ENCODE measurements at places on chromosomes 11 and 22.

- no peak for DNase-seq
These were observed at the start of gene TMEM45B for GRCh38 chr11:129815596-129816461. Gene TMEM45B, plus strand, starts transcription at chr11:129815848. Its CDS starts 36,635 bp downstream, at chr11:129852483.

DNA sequence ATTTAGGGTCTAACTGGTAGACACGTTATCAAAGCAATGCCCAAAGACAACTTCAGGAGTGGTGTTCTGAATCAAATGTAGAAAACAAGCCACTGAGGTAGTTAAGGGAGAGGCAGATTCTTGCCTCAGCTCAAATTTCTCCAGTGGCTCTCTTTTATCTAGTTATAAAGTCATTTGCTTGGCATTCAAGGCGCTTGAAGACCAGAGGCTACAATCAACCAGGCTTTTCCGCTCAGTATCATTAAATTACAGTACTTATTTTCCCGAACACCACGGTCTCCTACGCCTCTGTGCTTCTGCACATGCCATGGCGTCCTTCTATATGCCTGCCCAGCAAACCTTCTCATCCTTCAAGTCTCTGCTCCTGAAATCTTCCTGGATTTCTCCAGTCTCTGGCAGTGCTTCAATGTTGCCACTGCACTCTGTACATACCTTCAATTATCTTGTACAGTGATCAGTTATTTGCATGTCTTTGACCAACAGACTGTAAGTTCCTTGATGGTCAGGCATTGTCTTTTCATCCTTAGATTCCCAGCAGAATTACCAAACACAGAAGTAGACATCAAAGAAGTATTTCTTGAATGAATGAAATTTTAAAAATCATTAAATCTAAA, 1.4 kb downstream of the POGLUT3 start:
- DNase-seq = no peak

GRCh38 chr11:98561252-98561651, 459.5 kb upstream of the CNTN5 start:
- DNase-seq = no peak

GRCh38 chr11:115990004-115990447, 485.8 kb upstream of the CADM1 start:
- no peak for DNase-seq

DNA sequence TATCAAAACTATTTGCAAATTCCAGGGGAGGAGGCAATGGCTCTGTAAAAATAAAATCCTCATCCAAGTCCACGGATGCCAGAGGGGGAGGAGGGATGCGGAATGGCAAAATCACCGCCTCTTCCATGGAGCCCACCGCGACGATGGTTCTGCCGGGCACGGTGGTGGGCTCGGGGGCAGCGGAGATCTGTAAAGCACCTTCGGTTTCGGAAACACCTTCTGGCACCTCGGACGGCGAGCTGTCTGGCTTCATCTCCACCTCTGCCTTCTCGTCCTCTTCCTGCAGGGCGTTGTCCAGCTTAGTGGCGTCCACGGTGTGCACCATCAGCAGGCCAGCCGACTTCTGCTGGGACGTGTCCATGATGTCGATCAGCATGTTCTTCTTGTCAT, 87.7 kb downstream of the CTTN start:
- no peak for DNase-seq

- DNase-seq = no peak
These were observed 35.2 kb downstream of the IFT27 start for GRCh38 chr22:36740716-36741115.

DNA sequence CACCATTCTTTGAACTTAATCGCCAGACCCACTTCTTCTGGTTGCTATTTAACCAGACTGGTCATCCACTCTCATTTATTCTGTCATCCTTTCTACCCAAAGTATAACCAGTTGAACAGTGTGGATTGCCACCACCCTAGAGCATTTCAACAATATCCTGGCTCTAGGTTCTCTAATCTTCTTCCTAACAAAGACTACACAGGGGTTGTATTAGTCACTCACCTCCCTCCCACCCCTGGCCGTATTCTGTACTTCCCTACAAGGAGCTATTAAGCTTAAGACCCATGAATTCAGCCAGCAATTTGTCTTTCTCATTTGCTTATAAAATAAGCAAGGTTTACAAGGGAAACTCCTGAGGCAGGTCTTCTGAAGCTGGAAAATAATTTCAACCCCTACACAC, 46.9 kb upstream of the CEP126 start:
- DNase-seq = no peak

DNA sequence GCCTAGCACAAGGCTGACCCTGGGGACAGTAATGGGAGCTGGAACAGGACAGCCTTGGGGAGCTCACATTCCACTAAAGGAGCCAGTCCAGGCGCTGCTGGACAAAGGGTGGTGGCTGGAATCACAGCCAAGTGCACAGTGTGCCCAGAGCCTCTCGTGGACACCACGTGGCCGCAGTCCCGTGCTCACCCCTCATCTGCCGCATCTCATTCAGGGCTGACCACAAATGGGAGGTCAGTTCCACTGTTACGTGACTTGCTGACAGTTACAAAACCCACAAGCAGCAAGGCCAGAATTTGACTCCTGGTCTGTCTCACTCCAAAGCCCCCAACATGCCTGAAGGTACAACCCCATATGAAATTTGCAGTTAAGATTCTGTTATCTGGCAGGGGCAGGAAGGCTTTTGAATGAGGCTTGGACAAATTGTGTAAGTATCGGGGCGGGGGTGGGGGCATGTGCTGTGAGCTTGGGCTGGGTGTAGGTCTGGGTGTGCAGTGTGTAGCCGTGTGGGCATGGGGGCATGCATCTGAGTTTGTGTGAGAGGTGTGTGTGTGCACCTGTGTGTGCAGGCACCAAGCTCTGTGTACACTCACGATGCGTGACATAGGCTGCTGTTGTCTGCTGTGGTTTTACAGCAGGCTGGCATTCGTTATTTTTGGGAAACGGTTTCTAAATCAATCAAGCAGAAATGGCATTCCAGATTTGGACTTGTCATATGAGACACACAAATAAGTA, 301.7 kb downstream of the BRD1 start:
- DNase-seq = no peak

DNA sequence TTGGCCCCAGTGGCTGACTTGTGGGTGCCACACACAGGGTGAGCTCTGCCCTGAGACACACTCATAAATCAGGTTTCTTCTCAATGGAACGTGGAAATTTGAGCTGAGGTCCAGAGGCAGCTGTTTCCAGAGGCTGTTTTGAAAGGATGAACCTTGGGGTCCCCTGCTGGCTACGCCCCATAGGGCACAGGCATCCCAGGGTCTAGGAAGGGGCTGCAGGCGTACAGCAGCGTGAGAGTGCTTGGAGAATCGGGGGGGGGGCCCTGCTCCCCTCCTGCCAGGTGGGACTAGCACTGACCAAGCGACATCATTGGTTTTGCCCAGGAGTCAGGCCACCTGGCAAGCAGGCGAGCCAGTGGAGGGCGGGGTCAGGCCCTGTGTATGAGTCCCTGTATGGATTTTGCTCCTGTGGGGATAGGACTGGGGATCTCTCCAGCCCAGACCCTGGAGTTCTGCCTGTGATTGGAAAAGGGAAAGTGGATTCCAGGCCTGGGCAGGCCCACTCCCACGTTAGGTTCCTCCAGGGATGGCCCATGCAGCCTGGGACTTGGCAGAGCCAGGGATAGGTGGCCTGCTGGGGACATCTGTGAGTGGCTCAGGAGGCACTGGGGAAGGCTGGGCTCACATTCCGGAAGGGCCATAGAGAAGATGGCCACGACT, 61.0 kb downstream of the FBXO7 start:
- no peak for DNase-seq

- no peak for DNase-seq
These were observed 53.1 kb downstream of the WNT7B start for GRCh38 chr22:45923835-45924234.

DNA sequence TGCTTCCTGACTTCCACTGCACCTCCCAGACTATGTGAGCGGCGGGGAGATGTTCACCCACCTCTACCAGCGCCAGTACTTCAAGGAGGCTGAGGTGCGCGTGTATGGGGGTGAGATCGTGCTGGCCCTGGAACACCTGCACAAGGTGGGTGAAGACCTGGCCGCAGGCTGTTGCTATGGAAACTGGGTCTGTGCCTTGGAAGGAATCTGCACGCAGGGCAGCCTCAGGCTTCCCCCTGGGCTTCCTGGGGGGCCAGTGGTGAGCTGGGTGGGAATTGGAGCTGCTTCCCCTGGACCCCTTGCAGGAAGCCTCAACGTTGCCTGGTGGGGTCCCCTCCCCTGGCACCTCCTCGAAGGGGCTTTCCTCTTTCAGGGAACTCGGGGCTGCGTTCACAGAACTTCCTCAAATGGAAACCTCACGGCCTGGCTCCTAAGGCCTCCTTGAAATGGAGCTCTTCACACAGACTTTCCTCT, 1.5 kb downstream of the RPS6KA4 start:
- DNase-seq = no peak

DNA sequence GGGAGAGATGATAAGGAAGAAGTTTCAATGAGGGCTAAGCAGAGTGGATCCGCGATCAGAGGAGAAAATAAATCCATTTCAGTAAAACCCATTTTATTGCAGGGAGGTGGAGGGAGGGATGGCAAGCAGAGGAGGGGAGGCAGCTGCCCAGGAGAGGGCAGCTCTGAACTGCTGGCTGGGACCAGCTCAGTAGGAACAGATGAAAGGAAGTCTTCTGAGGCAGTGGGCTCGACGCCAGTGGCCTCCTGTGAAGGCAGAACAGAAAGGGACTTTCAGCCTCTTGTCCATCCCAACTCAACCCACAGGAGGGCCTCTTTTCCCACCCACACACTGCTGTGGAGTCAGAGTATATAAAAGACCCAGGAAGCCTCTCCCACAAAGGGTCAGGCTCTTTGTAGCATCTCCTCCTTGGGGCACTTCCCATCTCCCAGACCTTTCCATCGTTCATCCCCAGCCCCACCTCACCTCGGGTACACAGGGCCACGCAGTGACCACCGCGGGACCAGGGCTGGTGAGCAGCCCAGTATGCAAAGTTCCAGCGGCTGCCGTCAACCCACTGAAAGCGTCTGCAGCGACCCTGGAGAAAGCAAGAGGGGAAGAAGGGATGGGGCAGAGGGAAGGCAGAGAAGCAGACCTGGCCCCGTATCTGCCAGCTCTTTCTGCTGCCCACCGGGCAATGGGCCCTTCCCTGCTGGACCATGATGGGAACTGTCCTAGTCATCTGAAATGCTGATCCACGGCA, 3.0 kb downstream of the PRG2 start:
- no peak for DNase-seq

- no peak for DNase-seq
These were observed 972.0 kb downstream of the NTM start for GRCh38 chr11:132342408-132342807.

GRCh38 chr22:36395055-36395849, 7.5 kb upstream of the MYH9 start:
- no peak for DNase-seq

DNA sequence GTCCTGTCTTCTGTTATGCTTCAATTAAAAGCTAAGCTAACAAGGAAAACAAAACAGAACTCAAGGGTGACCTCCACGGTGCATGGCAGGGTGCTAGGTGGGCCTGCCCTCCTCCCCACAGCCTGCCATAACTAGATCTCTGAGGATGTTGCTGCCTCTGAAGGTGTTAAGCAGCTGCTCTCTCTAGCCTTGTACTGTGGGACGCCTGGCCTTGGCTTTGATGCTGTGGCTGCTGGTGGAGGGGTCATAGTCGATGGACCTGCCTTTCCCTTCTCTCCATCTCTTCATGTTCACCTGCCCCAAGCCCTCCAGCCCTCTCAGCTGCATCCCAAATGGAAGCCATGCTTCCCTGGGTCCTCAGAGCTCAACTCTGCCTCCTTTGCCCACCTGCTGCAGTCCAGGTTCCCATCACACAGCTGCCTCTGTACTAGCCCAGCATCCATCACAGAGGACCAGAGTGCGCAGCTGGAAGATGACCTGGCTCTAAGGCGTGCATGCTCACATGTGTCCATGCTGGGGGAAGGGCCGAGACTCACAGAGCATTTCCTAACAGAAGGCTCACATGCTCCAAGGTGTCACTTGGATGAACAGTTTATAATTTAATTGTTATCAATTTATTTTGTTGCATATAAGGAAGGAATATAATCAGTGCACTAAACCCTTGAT, 180.3 kb upstream of the E2F8 start:
- DNase-seq = no peak

DNA sequence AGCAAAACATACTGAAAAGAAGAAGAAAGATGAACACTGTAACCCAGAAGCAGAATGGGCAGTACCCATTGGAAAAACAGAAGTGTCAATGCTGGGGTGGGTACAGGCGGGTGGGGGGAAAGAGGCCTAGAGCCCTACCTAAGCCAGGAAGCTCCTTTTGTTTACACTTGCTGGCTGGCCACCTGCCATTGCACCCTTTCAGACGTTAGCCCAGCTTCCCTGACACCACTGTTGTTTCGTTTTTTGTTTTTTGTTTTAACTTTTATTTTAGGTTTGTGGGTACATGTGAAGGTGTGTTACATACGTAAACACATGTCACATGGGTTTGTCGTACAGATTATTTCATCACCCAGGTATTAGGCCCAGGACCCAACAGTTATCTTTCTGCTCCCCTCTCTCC, 55.4 kb downstream of the PLEKHA7 start:
- DNase-seq = no peak

- no peak for DNase-seq
These were observed 165.0 kb upstream of the TRPC6 start for GRCh38 chr11:101748572-101749344.

DNA sequence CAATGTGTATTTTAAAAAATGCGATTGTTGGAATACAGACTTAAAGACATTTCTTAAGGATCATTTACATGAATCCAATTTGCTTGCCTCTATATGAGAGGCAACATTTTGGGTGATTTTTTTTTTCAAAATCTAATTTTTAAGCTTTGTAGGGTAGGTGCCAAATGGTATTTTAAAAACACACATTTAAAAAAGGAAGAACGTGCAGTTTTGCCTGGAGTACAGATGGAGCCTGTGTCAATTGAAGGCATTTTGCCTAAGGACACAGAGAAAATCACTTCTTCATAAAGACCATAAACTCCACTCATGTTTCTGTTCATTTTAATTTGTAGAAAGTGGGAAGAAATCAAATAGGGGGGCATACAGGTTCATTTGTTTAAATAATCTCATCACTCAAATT, 91.3 kb downstream of the BDNF start:
- DNase-seq = no peak

GRCh38 chr22:27195494-27195893, 538.1 kb downstream of the MIAT start:
- no peak for DNase-seq

DNA sequence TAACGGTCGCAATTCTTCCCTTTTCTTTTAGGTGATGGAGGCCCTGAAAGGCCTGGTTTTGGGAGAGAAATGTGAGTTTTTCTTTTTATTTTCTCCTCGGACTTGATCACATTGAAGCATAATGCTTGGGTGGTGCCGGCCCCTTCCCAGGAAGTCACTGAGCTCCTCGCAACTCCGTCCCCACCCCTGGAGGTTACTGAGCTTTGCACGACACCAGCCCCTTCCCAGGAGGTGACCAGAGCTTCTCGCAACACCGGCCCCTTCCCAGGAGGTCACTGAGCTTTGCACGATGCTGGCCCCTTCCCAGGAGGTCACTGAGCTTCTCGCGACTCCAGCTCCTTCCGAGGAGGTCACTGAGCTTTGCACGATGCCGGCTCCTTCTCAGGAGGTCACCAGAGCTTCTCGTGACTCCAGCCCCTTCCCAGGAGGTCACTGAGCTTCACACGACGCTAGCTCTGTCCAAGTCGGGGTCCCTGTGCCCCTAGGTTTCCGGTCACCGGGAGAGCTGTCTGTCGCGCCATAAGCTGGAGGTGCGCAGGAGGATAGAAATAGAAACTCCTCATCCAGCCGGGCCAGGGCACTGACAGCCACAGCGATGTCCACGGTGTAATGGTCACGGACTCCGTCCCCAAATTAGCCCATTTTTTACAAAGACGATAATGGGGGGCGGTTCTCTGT, 586.4 kb downstream of the BRD1 start:
- DNase-seq = no peak

GRCh38 chr11:126284829-126285228, 1.9 kb downstream of the TIRAP start:
- DNase-seq = peak; percentile 77

Measured in stimulated activated CD4-positive, alpha-beta T cell treated with anti-CD3 and anti-CD28 coated beads, Interleukin-1b, Interleukin-23, amount 100 ng/mL, for 1 hour (primary cell).